CD4-positive, alpha-beta T cell (primary cell): ENCODE measurements at places on chromosomes 16 and 17. TPM values are rescaled to one million over a fixed set of nuclear protein-coding genes. Genes with fewer than 3 reads are reported as not detected.

DNA sequence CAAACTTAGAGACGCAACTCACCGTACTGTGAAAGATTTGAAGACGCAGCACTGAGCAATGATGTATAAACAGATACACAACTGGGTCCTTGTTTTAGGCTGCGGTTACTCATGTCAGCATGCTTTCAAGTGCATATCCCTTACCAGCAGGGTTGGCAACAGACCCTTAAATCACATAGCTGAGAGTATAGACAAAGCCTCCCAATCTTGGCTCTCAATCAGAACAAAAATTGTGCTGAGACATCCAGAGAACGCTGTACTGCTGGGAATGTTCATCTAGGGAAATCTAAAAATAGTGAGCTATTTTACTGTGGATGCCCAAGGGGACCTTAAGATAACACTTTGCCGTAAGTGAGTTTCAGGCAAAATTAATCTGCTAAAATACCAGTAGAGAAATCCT lies 84.4 kb upstream of the NUDT7 start:
- peaks cover 6% of the 10 kb centered on the region for H3K27me3 ChIP-seq
- no peak overlapping the region for H3K4me3 ChIP-seq
- H3K36me3 ChIP-seq: no peaks in the 10 kb centered on the region
- H3K4me1 ChIP-seq: no peaks in the 10 kb centered on the region
- no peak for DNase-seq

DNA sequence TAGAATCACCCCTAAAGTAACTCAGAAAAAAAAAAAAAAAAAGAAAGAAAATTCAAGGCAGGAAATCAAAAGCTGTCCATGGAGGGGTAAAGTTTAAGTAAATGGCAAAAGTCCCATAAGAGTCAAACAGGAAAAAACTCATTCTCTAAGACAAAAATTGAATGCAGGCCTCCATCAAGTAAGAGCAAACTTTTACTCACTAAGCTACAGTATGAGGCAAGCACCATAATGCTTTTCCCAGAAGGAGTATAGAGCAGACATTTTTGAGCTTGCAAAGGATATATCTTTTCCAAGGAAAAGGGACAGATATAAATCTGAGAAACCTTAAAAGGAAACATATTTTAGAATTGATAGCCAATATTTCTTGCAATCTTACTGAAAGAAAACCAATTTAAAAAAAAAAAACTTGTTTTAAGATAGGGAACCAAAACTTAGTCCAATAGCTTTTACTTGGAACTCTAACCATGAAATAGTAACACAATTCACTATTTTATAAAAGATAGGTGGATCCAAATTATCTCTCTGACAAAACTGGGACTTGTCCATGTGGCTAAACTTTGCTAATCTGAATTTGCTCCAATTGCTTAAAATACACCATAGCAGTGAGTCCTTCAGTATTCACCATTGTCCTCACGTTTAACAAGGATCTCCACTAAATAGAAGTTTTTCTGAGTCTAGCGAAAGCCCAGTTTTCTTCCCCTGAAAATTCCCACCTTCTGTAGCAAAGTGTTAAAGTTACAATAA lies 99.8 kb downstream of the CDH11 start:
- no peaks in the 10 kb centered on the region for H3K36me3 ChIP-seq
- H3K27me3 ChIP-seq: no peaks in the 10 kb centered on the region
- no peaks in the 10 kb centered on the region for H3K4me1 ChIP-seq
- H3K4me3 ChIP-seq: no peak overlapping the region
- H3K27ac ChIP-seq: no peak overlapping the region
- no peak for DNase-seq

DNA sequence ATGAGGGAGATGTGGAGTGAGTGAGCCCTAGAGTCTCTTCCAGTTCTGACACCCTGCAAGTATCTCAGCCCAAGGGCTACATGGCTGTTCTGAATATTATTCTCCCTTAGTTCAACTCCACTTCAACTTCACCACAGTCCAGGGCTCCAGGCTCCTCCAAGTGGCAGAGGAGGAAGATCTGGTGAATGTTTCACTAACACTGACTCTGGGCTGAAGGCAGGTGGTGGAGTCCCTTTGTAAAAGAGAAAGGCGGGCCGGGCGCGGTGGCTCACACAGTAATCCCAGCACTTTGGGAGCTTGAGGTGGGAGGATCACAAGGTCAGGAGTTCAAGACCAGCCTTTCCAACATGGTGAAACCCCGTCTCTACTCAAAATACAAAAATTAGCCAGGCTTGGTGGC lies 13.6 kb downstream of the CCDC92B start:
- no peak overlapping the region for H3K27ac ChIP-seq
- H3K36me3 ChIP-seq: no peaks in the 10 kb centered on the region
- H3K4me3 ChIP-seq: no peak overlapping the region
- no peak for DNase-seq

DNA sequence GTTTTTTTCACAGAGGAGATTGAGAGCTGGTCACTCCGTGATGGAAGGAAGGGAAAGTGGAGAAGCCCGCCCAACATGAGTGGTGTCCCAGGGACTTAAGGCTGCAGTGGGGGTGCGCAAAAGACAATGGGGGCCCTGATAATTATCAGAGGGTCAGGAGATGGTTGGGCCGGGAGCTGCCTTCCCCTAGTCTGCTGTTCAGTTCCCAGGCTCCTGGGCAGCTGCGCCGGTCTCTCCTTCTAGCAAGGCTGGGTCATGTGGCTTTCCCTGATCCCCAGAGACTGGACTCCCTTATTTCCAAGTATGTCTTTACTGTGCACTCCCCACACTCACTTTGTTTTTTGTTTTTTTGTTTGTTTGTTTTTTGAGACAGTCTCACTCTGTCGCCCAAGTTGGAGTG lies 16.2 kb downstream of the CYGB start:
- H3K27ac ChIP-seq: no peak overlapping the region
- H3K36me3 ChIP-seq: no peaks in the 10 kb centered on the region
- DNase-seq: no peak
- no peaks in the 10 kb centered on the region for H3K27me3 ChIP-seq
- no peak overlapping the region for H3K4me3 ChIP-seq

DNA sequence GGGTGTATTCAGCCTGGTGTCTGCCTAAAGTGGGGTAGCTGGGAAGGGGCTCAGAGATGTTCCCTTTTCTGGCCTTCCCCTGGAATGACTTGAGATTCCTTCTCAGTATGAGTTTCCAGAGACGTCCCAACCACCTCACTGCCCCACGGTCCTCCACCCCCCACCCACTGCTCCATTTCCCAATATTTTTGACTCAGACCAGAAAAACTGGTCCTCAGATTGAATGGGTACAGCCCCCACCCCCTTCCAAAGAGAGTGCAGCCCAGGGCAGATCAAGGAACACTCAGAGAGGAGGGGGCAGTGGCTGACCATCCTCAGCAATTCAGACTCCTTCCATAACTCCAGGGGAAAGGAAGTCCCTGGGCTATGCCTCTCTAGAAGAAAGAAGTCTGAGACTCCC lies 3.2 kb downstream of the ACLY start:
- H3K4me1 ChIP-seq: peaks cover 38% of the 10 kb centered on the region
- H3K27me3 ChIP-seq: no peaks in the 10 kb centered on the region
- DNase-seq: no peak
- H3K27ac ChIP-seq: no peak overlapping the region
- H3K36me3 ChIP-seq: peaks cover 45% of the 10 kb centered on the region
- no peak overlapping the region for H3K4me3 ChIP-seq

GRCh38 chr16:24493821-24494220 lies 45.5 kb upstream of the RBBP6 start:
- peaks cover 4% of the 10 kb centered on the region for H3K27me3 ChIP-seq
- H3K4me1 ChIP-seq: no peaks in the 10 kb centered on the region
- H3K4me3 ChIP-seq: no peak overlapping the region
- DNase-seq: no peak
- H3K36me3 ChIP-seq: no peaks in the 10 kb centered on the region
- H3K27ac ChIP-seq: no peak overlapping the region

DNA sequence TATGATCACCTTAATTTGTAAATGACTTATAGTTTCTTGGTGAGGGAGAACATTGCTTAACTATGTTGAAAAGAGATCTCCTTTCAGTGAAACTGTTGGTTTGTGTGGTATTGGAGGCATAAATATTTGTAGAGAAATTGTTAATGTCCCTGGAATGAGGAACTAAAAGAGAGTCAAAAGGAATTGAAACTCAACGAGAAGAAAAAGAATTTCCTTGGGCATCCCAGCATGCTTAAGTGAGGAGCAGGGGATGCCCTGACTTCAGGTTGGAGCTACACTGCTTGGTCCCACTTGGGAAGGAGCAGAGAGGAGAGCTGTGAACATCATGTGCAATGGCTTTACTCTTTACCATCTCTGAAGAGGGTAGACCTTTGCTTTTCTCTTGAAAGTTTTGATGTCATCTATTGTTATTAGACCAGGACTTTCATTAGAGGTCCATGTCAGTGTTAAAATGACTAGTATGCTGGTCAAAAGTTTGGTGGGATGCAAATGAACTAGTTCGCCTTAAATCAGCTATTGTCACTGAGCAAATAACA lies 21.7 kb downstream of the KRT23 start:
- H3K27ac ChIP-seq: no peak overlapping the region
- no peaks in the 10 kb centered on the region for H3K4me1 ChIP-seq
- peak; percentile 36 for DNase-seq
- H3K4me3 ChIP-seq: no peak overlapping the region

- H3K4me1 ChIP-seq: no peaks in the 10 kb centered on the region
- H3K27me3 ChIP-seq: no peaks in the 10 kb centered on the region
- H3K27ac ChIP-seq: no peak overlapping the region
- H3K36me3 ChIP-seq: peaks cover 17% of the 10 kb centered on the region
Measured at GRCh38 chr17:59405944-59406705, 74.7 kb downstream of the YPEL2 start.

DNA sequence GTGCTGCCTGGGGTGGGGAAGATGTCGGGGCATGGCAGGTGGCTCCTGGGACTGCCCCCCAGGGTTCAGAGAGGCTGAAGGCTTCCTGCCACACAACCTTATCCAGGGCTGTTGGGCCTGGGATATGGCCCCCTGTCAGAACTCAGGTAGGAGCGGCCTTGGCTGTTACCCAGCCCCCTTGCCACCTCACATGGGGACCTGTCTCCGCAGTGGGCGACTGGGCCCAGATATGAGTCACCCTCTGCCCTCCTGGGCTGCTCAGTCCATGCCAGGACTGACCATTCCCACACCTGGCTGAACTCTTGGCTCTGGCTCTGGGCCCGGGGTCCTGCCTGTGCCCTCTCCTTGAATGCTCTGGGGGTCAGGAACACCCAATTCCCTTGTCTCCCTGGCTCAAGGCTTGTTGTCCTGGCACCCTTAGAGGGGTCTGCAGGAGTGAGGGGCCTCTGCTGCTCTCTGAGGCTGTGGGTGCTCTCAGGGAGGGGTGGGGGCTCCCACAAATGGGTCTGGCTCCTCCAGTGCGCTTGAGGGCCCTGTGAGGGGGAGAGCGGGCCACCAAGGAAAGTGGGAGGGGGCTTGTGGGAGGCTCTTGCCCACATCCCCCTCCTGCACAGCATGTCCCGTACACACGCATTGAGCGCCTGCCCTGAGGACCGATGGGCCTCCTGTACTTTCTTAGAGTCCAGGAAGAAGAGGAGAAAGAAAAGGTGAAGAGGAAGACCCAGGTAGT lies 36.0 kb downstream of the LGALS9 start:
- no peak for DNase-seq
- no peaks in the 10 kb centered on the region for H3K36me3 ChIP-seq
- H3K4me3 ChIP-seq: no peak overlapping the region
- H3K27ac ChIP-seq: no peak overlapping the region
- H3K27me3 ChIP-seq: no peaks in the 10 kb centered on the region

GRCh38 chr17:44747566-44747965 lies 11.2 kb upstream of the ADAM11 start:
- no peak for DNase-seq
- H3K36me3 ChIP-seq: no peaks in the 10 kb centered on the region
- no peaks in the 10 kb centered on the region for H3K4me1 ChIP-seq
- no peak overlapping the region for H3K27ac ChIP-seq
- no peak overlapping the region for H3K4me3 ChIP-seq
- H3K27me3 ChIP-seq: no peaks in the 10 kb centered on the region

DNA sequence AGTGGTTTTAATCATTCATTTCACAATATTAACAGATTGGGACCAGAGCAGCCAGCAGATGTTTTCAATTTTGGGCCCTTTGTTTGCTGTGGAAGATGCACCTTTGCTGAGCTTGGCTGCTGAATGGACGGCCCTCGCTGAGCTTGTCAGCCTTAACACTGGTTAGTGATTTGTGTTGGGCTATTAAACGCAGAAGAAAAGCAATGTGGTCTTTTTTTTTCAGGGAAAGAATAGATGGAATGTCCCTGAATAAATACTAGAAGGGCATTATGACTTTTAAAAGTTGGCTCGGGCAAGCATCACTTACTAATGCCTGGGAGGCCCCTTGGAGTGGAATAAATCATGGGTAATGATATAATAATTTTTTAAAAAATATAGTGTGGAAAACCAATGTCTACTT lies 297.0 kb downstream of the MAP2K6 start:
- no peak overlapping the region for H3K27ac ChIP-seq
- H3K36me3 ChIP-seq: no peaks in the 10 kb centered on the region
- DNase-seq: no peak
- no peaks in the 10 kb centered on the region for H3K27me3 ChIP-seq
- H3K4me1 ChIP-seq: no peaks in the 10 kb centered on the region

DNA sequence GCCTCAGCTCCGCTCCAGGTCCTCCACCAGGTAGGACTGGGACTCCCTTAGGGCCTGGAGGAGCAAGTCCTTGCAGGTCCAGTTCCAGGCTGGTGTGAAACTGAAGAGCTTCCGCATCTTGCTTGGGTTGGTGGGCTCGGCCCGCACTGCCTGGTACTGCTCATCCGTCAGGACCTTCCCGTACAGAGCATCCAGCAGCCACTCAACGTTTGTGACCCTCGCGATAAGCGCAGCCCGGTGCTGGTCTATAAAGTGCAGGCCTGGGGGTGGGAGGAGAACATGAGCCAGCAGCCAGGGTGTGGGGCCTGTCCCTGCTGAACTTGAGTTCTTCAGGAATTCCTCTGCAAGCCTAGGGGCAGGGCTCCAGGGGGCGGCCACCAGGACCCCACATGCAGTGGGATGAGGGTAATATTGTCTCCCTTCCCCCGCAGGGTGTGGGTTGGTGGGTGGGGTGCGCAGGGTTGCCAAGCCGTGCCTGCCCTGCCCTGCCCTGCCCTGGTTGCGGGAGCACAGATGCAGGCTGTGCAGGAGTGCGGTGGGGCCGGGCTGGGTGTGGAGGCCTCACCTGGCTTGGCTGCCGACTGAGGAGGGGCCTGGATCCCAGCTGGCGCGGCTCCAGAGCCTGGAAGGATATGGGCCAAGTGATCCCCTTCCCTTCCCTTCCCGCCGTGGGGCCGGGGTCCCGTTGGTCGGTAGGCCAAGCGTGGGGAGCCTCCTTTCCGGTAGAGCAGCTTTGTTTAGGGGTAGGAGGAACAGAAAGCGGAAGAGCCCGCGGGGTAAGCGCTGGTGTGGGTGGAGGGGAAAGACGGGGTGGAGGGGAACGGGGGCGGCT lies 762 bp downstream of the PYCARD start:
- H3K4me3 ChIP-seq: peak overlapping the region; percentile 92
- H3K36me3 ChIP-seq: peaks cover 7% of the 10 kb centered on the region
- DNase-seq: peak; percentile 71
- no peak overlapping the region for H3K27ac ChIP-seq
- H3K4me1 ChIP-seq: peaks cover 45% of the 10 kb centered on the region
- no peaks in the 10 kb centered on the region for H3K27me3 ChIP-seq

Gene APOBR
- 5.6 TPM for total RNA-seq

Gene PRSS21
- total RNA-seq: not detected

Gene SEPTIN1
- total RNA-seq: 163 TPM

Gene CHST4
- not detected for total RNA-seq

Gene FAM83G
- 3.0 TPM for total RNA-seq

Gene CFAP97D1
- not detected for total RNA-seq

Gene SSTR5
- not detected for total RNA-seq

Gene ABCC3
- total RNA-seq: not detected

Gene PSMB10
- total RNA-seq: 68.7 TPM
